LHCN-M2 (cell line): ENCODE measurements at places on chromosomes 1 and 21. TPM values are rescaled to one million over a fixed set of nuclear protein-coding genes. Genes with fewer than 3 reads are reported as not detected.

The NEGR1 gene
- total RNA-seq = 6.5 and 8.8 TPM in 2 replicates

The LPGAT1 gene
- total RNA-seq = 32.4 and 33.3 TPM in 2 replicates

The USH2A gene
- total RNA-seq = under 0.01 TPM in 2 replicates

The FAM3B gene
- total RNA-seq = not detected in 2 replicates

The TSNAX gene
- total RNA-seq = 43.7 and 44.7 TPM in 2 replicates

DNA sequence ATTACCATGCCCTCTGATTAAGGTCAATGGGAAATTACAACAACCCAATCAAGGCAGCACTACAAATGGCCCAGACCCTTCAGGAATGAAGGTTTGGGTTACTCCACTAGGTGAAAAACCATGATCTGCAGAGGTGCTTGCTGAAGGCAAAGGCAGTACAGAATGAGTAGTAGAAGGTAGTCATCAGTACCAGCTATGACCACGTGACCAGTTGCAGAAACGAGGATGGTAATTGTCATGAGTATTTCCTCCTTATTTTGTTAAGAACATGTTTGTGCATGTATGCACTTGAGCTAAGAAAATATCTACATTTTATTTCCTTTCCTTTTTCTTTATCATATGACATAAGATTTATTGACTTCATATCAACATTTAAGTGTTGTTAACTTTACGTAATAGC is 607.1 kb downstream of the KCNT2 start:
- no peak for DNase-seq

DNA sequence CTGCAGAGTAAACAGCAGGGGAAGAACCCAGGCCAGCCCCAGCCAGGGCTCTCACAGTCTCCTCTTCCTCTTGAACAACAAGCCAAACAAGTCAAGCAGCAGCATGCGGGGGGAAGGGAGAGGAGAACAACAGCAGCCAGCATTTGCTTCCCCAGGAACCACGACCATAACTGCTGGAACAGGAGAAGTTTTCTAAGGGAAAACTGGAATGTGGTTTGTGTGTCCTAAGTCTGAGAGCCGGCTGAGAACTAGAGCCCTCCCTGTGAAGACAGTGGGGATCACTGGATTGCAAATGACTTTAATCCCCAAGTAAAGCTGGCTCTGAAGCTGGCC is 48.2 kb downstream of the COQ8A start:
- no peak for DNase-seq

DNA sequence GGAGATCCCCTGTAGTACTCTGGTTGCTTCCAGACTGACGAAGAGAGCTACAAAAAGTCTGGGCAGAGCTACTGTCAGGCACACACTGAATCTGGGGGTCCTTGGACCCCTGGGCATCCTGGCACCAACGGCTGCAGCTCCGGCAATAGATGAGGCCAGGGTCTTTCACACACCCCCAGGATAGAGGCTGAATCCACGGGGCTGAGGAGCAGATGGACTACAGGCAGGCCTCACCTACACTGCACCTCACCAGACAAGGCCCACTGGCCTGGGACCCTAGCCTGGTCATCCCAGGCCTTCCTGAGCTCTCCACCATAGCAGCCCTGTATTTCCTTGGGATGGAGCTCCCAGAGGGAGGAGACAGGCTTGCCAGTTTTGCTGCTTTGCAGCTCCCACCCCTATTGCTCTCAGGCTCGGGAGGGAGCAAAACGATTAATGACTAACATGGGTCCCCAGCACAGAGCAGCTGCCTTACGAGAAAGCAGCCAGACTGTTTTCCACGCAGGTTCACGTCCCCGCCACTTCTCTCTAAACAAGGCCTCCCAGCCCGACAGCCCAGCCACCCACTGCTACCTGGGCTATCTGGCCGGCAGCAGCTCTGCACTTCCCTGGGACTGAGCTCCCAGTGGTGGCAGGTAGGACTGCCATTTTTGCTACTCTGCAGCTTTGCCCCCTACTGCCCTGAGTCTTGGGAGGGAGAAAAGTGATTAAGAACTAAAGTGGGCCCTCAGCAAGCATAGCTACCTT is 1022.5 kb upstream of the ADGRL2 start:
- no peak for DNase-seq

GRCh38 chr21:27693376-27693775 is 726.5 kb upstream of the ADAMTS5 start:
- peak; percentile 94 for DNase-seq

GRCh38 chr1:4207183-4207582 is 307.1 kb upstream of the C1orf174 start:
- DNase-seq = no peak

DNA sequence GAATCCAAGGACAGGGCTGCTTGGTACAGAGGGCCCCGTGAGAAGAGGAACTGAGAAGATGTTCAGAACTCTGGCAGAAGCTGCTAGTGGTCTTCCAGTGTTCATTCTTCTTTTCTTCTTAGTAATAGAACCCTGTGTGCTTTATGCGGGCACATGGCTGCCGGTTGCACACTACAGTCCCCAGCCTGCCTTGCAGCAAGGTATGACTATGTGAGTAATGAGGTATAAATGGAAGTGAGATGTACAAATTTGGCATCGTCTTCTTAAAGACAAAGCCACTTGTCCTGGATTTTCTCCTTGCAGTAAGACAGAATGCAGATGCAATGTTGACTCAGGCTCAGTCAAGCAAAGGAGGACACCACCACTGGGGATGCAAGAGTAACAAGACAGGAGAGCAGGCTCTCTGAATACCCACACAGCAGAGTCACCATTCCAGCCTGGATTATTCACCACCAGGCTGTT is 15.0 kb upstream of the ATP1B1 start:
- DNase-seq = no peak

DNA sequence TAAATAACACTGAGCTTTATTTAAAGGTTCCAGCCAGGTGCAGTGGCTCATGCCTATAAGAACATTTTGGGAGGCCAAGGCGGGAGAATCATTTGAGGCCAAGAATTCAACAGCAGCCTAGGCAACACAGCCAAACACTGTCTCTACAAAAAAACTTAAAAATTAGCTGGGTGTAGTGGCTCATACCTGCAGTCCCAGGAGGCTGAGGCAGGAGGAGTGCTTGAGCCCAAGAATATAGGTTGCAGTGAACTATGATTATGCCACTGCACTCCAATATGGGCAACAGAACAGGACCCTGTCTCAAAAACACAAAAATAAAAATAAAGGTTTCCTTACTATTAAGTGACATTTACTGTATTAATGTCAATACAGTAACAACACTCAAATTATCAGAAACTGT is 2.1 kb downstream of the TAF12 start:
- peak; percentile 18 for DNase-seq

GRCh38 chr21:43369124-43369523 is 57.8 kb downstream of the SIK1 start:
- peak; percentile 29 for DNase-seq

- DNase-seq = no peak
Observed at GRCh38 chr1:106675558-106675957, 380.9 kb upstream of the PRMT6 start.

- DNase-seq = no peak
Observed at GRCh38 chr21:41227357-41228005, 59.5 kb downstream of the BACE2 start.

DNA sequence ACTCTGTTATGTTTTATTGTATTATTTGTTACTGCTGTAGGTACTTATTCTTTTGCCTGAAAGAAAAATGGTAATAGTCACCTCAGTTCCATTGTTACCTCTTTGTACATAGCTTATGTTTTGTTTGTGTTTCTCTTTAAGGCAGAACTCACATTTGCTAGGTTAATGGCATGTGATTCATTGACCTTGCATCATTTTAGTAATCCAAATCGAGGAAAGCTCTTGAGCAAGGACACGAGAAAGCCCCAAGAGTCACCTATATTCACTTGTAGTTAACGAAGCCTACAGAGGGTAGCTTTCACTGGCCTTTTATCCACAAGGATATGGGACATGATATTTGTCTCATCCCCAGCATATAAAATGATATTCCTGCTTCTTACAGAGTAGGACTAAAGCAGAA is 1765.2 kb downstream of the NCAM2 start:
- no peak for DNase-seq
